ENCODE measurements at places on chromosomes 6 and 20.

DNA sequence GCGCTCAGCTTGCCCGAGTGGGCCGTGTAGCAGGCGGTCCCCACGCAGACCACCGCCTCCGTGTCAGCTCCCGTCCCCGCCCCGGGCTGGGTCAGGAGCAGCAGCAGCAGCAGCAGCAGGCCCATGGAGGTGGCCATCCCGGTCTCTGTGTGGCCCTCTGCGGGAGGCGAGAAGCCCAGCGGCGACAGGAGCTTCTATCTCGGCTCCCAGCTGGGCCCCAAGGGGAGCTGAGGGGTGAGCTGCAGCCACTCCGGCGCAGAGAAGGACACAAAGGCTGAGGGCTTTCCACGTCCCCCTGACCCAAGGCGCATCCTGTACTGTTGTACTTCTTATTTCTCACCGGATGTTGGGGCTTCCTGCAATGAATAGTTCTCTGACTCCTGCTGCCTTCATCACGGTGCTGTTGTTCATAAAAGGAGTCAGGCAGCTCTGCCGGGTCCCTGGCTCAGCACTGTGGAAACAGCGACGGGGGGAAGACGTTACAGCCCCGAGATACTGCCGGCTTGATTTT is at the start of gene CD93:
CD93 (minus strand) TSS at position 269 of the 511 bp plus-strand sequence; CDS start at position 137, 132 bp downstream.
- DNase-seq, result peak; percentile 72

DNA sequence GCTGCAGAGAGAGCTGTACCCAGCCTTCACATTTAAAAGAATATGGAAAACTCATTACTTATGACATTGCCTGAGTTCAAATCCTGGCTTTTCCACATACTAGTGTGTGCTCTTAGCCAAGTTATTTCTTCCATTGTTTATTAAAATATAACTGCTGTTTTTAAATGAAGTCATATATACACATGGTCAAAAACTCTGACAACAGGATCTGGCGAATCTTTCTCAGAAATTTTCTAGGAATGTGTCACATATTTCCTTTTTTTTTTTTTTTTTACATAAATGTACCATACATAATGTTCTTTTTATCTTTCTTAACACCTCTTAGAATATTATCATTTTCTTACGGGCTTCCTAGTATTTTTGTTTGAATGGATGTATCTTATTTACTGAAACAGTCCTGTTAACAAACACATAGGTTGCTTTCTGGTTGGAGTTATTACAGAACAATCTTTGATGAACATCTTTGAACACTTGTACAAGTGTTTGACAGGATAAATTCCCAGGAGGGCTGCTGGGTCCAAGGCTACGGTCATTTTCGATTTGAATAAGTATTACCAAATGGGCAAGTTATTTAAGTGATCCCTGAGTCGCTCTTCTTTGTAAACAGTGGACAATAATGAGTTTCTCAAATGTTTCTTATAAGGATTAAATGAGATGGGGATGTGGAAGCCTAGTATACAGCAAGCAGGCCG is 1.6 kb upstream of the SNX9 start:
- no peak for DNase-seq

- no peak for DNase-seq
These were observed 59.4 kb downstream of the GFOD1 start for GRCh38 chr6:13427801-13428582.

GRCh38 chr20:25285091-25285647 is 37.3 kb downstream of the PYGB start:
- no peak for DNase-seq

DNA sequence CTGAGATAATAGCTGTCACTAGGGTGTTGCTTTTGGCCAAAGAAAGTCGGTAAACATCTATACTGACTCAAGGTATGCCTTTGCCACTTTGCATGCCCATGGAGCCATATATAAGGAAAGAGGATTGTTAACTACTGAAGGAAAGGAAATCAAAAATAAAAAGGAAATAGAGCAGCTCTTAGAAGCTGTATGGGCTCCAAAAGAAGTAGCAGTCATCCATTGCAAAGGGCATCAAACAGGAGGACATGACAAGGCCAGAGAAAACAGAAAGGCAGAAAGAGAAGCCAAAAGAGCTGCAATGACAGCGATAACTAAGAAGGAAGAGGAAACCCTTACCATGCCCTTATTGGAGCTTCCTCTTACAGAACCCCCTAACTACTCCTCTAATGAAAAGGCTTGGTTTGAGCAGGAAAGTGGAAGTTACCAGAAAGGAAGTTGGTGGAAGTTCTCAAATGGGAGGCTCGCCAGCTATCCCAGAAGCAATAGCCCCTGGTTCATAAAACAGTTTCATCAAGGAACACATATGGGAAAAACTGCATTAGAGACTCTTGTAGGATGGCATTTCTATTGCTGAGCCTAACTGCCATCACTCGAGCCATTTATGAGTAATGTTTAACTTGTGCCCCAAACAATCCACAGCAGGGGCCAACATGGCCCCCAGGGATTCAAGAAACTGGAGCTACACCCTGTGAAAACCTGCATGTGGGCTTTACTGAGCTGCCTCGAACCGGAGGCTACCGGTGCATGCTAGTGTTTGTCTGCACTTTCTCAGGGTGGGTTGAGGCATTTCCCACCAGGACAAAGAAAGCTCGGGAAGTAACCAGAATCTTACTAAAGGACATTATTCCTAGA is 7.0 kb downstream of the IL22RA2 start:
- no peak for DNase-seq

Measured in NCI-H146 (cell line).